ENCODE measurements at places on chromosomes 12 and 14.

GRCh38 chr14:57508756-57509155, 15.1 kb upstream of the CCDC198 start:
- no peak for DNase-seq

- no peak for DNase-seq
Observed at GRCh38 chr14:67140556-67140955, 48.7 kb upstream of the GARIN2 start.

GRCh38 chr14:30195941-30196340, 268.3 kb upstream of the PRKD1 start:
- DNase-seq: no peak

DNA sequence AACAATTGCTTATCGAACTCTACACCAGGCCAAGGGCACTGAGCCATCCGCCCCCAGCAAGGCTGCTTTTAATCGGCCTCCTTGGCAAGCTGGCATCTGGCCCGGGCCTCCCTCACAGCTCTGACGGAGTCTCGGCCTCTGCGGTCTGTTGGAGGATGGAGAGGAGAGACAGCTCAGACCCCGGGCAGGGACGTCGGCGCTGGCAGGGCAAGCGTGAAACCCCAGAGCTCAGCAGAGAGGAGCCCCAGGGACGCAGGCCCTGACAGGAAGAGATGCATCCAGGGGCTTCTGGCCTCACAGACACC, 17.5 kb downstream of the CAMKK2 start:
- DNase-seq: no peak

GRCh38 chr14:69038455-69039287, 59.6 kb upstream of the ACTN1 start:
- DNase-seq: no peak

Data from hematopoietic multipotent progenitor cell treated with erythropoietin and hydrocortisone succinate and interleukin-3 and kit ligand, for 15 days (in vitro differentiated cells).